Stimulated activated CD4-positive, alpha-beta T cell treated with anti-CD3 and anti-CD28 coated beads, Interleukin-15, amount 100 ng/mL, for 24 hours (primary cell): ENCODE measurements at places on chromosomes 5 and 9.

- no peak for DNase-seq
These were observed 70.6 kb downstream of the TENT4A start for GRCh38 chr5:6783787-6784186.

DNA sequence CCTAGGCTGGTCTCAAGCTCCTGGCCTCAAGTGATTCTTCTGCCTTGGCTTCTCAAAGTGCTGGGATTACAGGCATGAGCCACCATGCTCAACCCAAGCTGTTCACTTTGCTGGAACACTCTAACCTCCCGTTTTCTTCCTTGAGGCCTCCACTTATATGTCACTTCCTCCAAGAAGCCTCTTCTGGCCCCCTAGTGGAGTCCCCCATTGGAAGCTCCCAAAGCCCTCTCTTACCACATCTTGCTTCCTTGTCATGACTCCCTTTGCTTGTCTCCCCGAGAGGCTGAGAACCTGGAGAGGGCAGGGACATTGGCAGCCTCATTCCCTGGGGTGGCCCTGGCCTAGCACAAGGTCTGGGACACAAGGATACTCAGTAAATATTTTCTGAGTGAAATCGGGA, 80.8 kb downstream of the PDE6A start:
- no peak for DNase-seq

- DNase-seq = peak; percentile 56
These were observed 52.0 kb upstream of the TJP2 start for GRCh38 chr9:69122082-69122548.

DNA sequence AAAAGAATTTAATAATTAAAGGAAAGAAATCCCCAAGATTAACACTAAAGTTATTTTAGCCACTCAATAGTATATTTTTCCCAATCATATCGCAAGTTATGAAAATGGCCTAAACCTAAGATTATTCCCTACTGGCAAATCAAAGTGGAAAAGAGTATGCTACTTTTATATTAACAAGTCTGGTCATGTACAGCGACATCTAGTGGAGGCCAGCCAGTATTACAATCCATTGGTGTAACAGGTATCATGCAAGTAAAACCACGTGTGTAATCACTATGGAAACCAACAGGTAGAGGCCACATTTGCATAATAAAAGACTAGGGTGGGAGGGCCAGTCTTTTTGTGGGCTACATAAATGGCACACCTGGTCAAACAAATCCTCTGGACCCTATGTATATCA, 976.4 kb upstream of the CDH9 start:
- peak; percentile 5 for DNase-seq

DNA sequence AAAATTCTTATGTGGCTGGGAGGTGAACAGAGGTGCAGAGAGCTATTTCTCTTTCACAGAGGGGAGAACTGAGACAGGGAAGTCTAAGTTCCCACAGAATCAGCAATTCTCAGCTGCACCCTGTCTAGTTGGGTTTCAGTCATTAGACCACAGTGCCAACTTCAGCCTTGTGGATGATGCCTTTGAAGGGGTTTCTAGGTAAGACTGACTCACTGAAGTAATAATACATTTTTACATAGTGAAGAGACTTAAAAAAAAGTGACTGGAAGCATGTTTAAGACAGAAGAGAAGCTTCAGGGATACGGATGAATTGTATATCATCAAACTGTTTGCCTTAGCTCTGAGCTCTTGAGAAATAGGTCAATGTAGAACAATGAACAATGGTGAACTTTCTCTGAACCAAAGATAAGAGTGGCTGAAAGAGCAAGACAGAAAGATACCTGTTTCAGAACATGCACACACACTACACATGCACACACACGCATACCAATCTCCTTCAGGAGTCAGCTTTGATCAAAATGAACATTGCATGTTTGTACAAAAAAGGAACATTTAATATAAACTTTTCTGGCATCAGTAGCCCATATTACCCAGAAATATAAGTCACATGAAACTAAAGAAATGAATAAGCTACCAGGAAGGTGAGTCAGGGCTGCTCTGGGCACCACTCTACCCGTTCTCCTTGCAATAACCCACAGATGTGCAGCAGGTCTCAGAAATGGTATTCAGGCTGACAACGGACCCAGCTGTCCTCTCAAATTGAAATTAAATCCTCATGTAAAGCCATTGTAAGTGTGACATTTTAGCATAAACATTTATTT, 12.6 kb upstream of the FYB1 start:
- DNase-seq = peak; percentile 65

DNA sequence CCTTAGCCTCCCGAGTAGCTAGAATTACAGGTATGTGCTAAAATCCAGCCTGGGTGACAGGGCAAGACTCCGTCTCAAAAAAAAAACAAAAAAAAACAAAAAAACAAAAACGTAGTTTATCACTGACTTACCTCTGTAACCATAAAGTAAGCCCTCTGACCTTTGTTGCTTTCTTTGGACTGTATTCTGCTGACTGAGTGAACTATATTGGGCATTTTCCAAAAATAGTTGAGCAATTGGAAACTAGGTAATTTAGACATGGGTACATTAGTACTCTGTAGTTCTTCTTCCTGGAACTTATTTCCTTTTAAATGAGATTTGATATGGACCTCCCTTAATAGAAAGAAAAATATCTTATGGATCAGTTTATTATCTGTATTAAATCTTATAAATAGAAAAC, 66.6 kb downstream of the ANKHD1 start:
- no peak for DNase-seq

DNA sequence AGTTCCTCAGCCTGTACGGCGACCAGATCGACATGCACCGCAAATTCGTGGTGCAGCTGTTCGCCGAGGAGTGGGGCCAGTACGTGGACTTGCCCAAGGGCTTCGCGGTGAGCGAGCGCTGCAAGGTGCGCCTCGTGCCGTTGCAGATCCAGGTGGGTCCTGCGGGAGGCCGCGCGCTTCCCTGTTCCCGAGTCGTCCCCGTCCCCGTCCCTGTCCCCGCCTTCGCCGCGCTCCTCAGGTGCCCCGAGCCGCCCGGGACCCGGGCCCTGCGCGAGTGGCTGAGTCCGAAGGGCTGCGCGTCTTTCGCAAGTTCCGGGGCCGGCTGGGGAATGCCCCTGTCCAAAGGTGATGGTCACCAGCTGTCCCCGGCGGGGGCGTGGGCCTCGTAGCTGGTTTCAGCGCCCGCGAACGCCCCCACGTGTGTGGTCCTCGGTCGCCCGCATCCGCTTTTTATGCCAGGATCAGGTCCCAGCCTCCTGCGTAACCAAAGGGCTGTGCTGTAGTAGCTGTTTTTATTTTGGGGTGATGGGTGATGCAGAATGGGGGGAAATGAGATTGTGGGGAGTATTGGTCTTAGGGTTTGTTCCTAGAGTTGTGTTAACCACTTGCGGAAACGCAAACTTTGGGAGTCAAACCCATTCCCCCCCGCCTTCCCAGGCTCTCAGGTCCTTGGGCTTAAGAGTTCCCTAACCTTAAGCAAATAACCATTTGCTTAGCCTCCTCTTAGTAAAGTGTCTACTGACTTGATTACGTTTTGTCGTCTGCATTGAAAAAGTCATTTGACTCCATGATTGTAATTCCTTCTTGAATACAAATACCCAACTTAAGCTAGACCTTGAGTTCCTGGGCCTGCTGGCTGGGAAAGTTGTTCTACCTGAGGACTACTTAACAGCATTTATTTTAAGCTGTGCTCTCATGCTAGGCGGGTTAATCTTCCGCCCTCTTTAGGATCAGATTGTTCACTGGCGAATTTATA, 663 bp downstream of the ISOC1 start:
- peak; percentile 65 for DNase-seq

- no peak for DNase-seq
These were observed 85.4 kb upstream of the MIER3 start for GRCh38 chr5:57037355-57037754.

DNA sequence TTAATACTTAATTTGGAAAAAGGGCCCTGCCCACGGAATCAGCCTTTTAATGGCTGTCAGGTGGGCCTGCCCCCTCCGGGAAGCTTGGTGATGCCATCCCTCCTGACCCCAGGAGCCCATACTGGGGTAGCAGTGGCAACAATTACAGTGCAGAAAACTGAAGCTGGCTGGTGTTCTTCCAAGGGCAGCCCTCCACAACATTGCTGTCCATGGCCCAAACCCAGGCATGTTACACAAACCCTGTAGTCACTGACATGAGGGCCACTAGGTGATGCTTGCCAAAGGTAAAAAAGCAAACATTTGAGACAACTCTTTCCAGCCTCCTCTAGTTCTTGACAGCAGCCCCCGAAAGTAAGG, 150.1 kb upstream of the LHFPL2 start:
- DNase-seq = no peak

DNA sequence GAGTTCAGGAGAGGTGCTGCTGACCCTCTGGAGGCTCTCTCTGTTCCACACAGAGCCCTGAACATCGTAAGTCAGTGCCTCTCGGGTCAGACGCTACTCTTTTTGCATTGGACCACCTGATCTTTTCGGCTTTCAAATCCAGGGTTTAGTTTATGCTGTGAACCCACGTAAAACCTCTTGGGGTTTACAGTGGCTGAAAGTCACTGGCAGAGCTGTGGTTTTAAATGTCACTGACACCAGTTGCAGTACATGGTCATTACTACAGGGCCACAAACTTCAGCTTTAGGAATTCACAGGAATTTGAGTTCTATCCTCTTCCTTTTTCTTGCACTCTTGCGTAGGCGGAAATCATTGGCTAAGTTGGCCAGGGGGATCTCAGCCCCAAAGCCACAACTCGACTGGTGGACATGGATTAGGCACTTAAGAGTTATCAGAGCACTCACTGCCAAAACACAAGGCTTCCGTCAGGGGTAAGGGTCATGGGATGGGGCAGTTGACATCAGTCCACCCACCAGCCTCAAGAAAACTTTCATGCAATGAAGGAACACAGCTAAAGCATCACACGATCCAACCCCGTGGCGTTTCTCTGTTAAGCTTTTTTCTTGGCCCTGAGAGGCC, 76.9 kb downstream of the SFXN1 start:
- no peak for DNase-seq

DNA sequence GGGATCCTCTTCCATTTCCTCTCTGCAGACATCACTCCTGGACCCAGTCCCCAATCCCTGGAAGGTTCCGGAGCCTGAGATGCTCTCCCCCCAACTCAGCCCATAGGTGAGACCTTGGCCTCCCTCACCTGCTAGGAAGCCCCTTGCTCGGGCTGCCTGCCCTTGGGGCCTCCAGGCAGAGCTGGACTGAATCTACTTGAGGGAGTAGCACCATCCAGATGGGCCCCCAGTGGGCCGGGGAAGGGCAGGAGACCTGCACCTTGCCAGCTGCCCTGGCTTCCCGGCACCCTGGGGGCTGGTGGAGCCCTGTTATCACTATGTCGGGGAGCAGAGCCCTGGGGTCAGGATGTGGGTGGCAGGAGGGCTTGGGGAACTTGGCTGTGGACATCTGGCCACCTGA, 26.9 kb upstream of the TMEM250 start:
- no peak for DNase-seq

DNA sequence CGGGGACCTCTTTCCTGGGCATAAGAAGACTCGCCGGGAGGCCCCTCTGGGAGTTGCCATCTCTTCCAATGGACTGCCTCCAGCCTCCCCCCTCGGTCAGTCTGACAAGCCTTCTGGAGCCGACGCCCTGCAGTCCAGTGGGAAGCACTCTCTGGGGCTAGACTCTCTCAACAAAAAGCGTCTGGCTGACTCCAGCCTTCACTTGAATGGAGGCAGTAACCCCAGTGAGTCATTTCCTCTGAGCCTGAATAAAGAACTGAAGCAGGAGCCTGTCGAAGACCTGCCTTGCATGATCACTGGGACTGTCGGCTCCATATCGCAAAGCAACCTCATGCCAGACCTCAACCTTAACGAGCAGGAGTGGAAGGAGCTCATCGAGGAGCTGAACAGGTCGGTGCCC, 28.4 kb upstream of the LTC4S start:
- no peak for DNase-seq

- peak; percentile 4 for DNase-seq
These were observed 37.4 kb downstream of the SNX24 start for GRCh38 chr5:122882831-122883230.

DNA sequence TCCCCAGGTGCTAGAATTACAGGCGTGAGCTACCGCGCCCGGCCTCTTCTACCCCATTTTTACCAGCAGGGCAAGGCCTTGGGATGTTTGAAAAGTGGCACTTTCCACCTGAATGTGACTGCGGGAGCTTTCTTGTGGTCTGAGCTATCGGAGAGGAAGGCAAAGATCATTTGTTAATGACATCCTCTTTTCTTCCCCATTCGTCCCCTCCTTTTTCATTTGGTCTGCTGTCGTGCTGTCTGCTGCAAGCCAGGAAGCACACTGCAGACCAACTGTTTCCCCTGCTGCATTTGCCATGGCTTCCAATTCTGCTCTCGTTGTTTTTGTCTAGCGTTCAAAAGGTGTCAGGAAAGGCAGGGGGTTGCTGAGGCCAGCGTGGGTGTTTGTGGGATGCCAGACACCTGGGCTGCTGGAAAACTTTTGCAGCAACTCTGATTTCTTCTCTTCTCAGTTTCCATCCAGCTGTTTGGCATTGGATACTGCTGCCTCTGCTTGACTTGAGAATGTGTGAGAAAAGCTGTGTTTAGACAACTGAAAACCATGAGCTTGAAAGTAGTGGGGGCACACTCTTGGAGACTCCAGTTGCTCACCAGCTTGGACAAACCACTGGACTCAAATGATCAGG, 196.4 kb upstream of the MSX2 start:
- no peak for DNase-seq

DNA sequence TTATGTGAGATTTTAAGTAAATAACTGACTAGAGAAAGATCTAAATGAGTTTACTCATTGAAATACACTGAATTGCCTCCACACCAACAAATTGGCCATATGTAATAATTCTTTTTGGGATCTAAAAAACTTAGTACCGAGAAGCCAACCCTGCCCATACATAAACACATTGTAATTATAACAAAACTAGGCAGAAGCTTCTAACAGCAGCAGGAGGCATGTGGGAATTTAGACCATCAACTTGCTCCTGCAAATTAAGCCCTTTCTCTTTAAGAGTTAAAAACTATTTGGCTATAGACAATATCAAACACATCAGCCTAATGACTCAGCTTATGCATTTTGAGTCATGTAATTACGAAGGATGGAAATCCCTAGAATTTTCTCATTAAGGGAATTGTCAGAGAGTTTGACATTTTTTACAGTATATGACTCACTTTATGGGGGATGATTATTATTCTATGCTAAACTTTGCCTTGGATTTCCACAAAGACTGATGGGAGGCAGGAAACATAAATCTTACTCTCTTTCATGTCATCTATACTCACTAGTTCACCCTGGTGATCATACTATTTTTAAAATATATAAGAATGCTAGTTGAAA, 1.0 kb downstream of the IL7R start:
- DNase-seq = no peak

GRCh38 chr5:3929799-3930198, 334.2 kb downstream of the IRX1 start:
- DNase-seq = no peak

GRCh38 chr5:100800562-100800961, 102.5 kb downstream of the ST8SIA4 start:
- DNase-seq = no peak
